ENCODE measurements at places on chromosomes 3 and 15.

DNA sequence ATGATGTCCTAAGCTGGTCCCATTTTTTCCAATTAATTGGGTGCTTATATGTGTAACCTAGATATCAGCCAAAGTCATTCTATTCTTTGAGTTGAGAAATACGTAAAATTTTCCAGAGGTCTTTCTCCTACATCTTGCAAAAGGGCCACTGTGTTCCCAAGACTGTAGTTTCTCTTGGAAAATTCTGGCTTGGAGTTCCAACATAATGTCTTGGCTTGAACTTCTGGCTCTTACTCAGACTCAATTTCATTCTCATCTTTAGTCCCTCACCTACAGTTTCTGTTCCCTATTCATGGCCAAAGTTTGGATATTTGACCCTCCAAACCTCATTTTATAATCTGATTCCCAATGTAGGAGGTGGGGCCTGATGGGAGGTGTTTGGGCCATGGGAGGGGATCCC, 201.4 kb upstream of the ARHGEF26 start:
- DNase-seq, result no peak

DNA sequence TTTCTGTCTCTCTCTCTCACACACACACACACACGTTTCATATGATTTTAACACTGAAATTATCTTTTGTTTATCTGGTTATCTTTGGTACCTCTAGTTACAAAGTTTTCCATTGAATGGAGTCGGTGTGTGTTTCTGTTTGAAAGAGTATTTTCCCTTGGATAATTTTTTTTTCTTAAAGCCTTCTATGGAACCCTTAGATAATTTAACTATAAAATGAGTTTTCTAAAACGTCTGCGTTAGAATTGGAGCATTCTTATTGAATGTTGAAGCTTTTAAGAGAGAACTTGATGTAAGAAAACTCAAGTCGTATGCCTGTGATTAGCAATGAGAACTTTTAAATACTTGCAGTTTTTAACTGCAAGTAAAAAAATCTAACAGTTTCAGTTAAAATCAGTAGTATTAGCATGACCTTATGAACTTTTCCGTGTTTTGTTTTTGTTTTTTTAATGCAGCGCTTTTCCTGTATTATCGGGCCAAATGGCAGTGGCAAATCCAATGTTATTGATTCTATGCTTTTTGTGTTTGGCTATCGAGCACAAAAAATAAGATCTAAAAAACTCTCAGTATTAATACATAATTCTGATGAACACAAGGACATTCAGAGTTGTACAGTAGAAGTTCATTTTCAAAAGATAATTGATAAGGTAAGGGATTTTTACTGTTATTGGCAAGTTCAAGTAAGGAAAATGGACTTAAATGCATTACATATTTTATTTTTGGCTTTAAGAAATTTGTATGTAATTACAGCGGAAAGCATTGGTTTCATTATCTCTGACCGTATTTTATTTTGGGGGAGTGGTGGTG, 3.0 kb downstream of the SMC4 start:
- DNase-seq, result no peak

- DNase-seq, result no peak
Measured at GRCh38 chr3:60579734-60580133, 671.5 kb downstream of the FHIT start.

DNA sequence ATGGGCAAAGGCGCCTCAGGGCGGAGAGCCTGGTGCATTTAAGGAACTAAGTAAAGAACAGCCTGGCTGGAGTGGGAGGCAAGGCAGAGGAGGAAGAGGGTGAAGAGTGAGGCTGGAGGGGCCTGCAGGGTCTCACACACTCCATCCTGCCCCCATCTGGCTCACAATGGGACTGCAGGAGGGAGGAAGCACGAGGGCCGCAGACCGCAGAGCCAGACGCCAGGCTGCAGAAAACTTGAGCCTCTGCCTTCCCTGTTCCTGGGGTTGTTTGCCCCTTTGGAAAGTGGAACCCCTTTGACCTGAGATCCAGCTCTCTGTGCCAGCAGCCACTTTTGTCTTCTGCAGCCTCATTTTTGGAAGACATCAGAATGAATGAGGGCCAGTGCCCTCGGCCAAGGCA, 138.0 kb downstream of the SRGAP3 start:
- no peak for DNase-seq

DNA sequence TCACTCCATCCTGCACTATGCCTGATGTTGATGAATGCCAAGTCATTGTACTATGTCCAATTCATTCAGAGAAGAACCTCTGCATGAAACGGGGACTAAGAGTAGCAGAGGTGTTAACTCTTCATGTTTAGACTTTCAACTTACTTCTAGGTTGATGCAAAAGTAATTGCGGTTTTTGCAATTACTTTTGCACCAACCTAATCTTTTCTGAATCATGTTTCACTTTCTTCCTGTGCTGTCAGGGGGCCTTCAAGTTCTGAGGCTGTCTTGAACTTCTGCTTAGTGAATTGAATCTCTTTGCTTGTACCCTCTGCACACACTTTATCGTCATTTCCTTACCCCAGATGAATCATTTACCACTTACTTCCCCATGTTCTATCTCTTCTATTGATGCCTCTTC, 636.2 kb downstream of the NAALADL2 start:
- no peak for DNase-seq

GRCh38 chr15:75361361-75361988, 6.9 kb downstream of the MAN2C1 start:
- no peak for DNase-seq

GRCh38 chr3:159950156-159950898, 38.3 kb upstream of the IL12A start:
- no peak for DNase-seq

DNA sequence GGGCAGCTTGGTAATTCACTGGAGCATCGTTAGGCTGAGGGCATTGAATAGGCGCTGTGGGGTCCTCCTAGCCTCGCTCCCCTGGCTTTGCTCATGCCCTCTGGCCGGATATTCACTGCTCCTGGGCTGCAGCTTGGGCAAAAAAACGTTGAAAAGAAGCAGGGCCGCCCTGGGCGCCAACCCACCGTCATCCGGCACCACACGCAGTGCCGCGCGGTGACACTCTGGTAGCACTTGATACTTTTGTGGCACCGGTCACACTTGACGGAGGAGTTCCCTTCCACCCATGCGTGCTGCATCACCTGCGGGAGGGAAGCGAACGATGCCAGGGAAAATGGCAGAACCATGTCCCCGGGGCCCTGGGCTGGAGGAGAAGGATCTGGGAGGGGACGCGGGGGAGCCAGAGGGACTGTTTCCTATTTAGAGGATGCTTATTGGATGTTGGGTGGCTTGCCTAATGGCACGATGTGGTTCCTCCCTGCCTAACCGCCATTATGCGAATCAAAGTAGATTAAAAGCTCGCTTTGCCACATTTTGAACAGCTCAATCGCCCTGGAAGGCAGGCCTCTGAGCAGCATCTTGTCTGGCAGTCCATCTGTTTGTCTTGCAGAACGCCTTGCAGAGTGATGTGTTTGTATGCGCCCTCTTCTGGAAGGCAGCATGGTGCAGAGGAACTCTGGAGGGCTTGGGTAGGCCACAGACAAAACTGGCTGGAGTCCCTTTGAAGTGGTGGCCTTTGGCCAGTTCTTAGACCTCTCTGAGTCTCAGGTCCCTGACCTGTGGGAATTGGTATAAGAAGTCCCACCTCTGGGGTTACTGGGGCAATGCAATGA, 93.2 kb downstream of the DGKG start:
- DNase-seq, result no peak

GRCh38 chr3:119365418-119365817, 71.2 kb downstream of the ARHGAP31 start:
- no peak for DNase-seq

GRCh38 chr3:183626877-183627594, 8.4 kb upstream of the KLHL24 start:
- DNase-seq, result no peak

DNA sequence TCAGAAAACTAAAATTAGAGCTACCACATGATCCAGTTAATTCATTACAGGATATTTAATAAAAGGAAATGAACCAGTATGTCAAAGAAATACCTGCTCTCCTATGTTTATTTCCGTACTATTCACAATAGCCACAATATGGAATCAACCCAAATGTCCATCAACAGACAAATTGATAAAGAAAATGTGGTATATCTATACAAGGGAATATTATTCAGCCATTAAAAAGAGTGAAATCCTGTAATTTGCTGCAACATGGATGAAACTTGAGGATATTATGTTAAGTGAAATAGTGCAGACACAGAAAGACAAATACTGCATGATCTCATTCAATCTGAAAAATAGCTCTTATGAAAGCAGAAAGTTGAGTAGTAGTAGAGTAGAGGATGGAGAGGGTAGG, 33.7 kb upstream of the ALCAM start:
- DNase-seq, result no peak

- no peak for DNase-seq
Measured at GRCh38 chr3:138950006-138950644, 3.1 kb downstream of the FOXL2NB start.

DNA sequence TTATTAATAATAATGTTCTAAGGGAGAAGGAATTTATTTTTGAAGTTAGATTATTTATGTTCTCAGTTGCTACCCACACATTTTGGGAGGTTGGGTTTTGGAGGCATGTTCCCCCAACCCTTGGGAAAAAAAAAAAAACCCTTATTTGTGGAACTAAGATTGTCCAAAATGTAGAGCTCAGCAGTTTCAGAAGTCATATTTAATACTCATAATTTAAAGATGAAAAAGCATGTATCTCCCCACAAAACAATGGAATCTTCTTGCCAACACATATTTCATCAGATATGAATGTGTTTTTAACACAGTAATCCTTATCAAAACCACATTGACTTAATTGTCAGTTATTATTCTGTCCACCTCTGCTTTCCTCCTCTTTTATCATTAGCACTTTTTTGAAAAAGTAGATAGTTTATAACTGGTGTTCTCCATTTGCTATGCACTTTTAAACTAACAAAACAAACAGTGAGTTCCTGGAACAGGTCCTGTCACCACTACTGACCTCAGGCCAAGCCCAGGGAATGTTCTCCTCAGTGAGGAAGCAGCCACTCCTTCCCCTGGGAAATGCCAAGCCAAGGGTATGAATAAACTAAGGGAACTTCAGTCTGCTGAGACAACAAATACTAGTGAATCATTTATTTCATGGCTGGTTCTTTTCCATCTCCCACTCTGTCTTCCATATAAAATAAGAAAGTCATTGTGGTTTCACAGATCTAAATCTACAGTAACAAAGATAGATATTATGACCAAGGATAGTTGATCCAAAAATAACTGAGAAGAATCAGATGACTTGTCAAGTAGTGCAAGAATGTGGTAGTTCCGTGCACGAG, 414.4 kb upstream of the ALCAM start:
- no peak for DNase-seq

DNA sequence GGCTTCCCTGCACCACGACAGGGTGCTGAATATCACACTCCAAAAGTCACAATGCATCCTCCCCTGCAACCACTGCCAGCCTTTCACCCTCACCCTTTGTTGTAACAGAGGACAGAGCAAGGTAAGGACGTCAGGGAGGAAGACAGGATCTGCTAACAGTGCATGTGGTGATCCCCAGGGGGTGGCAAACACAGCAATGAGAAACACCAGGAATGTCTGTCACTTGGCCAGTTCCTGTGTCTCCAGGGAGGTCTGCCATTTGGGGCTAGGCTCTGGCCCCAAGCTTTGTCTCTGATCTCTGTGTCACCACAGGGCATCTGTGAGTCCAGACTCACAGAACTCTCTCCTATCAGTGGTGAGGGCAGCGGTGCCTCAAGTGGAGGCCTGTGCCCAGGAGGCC, 54.3 kb upstream of the SLC24A5 start:
- no peak for DNase-seq

- no peak for DNase-seq
Measured at GRCh38 chr3:141178026-141178425, 53.6 kb upstream of the PXYLP1 start.

DNA sequence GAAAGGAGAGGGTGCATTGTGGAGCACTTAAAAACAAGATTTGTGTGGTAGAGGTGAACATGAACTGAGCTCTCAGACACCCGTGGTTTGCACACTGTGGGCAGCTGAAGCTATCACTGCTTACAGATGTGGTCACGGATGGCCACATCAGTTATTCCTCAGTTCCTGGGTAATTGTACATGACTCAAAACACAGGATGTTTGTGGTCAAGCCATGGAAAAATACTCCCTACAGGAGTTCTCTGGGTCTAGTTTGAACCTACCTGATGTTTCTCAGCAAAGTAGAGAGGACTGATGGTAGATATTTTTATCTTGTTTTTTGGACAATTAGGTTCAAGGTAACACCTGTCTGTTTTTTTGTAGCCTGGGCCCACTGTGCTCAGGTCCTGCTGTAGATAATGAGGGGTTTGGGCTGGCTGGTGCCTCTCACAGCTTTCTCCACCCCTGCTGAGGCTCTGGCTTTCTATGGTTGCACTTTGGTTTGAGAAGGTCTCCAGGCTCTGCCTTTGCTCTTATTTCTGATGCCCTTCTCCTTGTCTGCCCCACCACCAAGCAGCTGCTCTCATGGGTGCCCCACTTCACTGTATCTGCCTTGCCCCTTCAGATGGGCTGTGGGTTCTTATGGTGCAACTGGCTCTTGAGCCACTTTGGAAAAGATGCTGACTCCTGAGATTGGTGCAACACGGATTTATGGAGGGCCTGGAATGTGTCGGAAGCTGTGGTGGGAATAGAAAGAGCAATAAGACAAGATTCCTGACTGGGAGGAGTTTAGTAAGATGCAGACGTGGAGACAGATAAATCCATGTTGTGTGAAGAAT, 40.1 kb downstream of the CDCP1 start:
- DNase-seq, result peak; percentile 83

DNA sequence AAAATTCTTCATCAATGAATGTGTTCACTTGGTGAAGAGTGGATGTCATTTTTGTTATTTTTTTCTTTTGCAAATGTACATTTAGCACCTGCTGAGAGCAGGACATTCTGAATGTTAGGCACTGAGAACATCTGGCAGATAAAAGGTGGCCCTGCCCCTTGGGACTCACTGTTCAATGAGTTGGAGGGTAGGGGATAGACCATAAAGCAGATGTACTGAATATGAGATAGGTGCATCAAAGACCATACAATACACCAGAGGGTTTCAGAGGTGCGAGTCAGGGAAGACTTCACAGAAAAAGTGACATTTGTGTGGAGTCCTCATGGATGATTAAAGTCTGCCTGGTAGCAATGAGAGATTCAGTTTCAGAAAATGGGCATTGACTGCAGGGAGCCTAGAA, 34.2 kb downstream of the EEFSEC start:
- DNase-seq, result no peak

GRCh38 chr15:76929011-76929760, 2.4 kb upstream of the RCN2 start:
- DNase-seq, result no peak

GRCh38 chr3:149612456-149612855, 45.4 kb downstream of the WWTR1 start:
- DNase-seq, result no peak

DNA sequence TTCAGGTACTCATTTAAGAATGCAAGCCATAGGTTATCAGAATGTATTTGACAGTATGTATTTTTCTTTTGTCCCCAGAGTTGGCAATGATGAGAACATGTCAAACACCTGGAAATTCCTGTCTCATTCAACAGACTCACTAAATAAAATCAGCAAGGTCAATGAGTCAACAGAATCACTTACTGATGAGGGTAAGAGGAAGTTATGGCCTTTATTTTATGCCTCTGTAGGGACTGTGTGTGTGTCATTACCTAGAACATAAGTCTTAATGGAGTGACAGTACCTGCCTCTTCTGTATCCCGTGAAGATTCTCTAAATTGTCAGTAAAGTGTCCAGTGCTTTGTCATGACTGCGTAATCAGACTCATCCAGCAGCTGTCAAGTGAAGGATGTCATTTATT, 77.5 kb downstream of the KLHL25 start:
- no peak for DNase-seq

Measured in naive thymus-derived CD8-positive, alpha-beta T cell (primary cell).